ENCODE measurements at places on chromosomes 6 and 20.

DNA sequence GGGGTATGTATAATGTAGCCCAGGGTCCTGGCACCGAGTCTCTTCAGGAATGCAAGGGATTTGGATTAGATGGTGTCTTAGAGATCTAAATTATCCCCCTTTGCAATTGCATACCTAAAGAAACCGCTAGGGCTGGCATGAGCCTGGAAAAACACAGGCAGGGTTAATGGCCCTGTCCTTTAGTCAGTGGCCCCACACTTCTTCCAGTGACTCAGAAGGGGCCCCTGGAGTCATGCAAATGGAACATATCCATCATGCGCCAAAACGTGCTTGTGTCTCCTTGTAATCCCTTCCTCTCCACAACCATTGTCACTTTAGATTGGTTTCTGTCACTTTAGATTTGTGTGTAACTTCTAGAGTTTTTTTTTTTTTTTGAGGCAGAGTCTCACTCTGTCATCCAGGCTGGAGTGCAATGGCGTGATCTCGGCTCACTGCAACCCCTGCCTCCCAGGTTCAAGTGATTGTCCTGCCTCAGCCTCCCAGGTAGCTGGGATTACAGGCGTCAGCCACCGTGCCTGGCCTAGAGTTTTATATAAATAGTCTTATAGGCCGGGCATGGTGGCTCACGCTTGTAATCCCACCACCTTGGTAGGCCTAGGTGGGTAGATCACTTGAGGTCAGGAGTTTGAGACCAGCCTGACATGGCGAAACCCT lies 8.7 kb upstream of the MYBL2 start:
- DNase-seq: peak; percentile 74

- DNase-seq: peak; percentile 45
These were observed 17.5 kb upstream of the ZSCAN9 start for GRCh38 chr6:28207510-28208110.

DNA sequence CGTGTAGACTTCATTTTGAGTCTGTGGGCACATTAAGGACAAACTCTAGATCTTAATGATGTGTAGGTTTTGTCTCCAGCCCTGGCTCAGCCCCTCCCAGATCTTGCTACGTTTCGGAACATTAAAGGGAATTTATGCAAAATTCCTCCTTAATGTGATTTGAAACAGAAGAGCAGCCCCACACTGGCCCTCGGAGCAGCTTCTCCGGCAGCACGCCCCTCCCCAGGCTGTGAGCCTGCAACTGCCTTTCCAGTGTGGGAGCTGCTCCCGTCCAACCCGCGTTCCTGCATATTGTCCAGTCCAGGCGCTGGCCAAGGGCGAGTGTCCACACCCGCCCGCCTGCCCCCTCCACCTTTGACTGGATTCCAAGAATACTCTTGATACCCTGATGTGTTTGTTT lies 257.2 kb downstream of the TAF4 start:
- DNase-seq: no peak

- peak; percentile 48 for DNase-seq
These were observed 35.3 kb downstream of the EFCAB8 start for GRCh38 chr20:32894026-32894483.

- DNase-seq: no peak
These were observed 7.8 kb upstream of the NEU1 start for GRCh38 chr6:31870385-31870921.

DNA sequence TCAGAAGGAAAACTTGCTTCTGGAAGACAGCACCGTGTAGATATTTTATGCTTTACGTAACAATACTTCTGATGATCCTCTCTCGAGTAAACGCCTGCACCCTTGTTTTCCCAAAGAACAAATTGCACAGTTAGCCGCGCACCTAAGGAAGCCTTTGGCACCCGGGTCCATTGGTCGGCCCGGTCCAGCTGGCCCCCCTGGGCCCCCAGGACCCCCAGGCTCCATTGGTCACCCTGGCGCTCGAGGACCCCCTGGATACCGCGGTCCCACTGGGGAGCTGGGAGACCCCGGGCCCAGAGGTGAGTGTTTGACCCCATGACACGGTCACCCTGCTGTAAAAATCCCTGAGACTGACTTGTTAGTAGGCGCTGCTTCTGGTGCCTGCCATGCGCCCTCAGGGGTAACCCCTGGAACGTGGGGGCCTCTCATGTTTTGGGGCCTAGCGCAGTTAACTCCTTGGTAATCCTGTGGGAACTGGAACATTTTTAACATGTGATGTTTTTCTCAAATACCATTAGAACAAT lies 20.2 kb downstream of the COL9A3 start:
- DNase-seq: no peak

GRCh38 chr20:46190478-46191167 lies 72.5 kb downstream of the CD40 start:
- DNase-seq: no peak

- DNase-seq: no peak
These were observed 77.7 kb upstream of the ZNF217 start for GRCh38 chr20:53671370-53671769.

DNA sequence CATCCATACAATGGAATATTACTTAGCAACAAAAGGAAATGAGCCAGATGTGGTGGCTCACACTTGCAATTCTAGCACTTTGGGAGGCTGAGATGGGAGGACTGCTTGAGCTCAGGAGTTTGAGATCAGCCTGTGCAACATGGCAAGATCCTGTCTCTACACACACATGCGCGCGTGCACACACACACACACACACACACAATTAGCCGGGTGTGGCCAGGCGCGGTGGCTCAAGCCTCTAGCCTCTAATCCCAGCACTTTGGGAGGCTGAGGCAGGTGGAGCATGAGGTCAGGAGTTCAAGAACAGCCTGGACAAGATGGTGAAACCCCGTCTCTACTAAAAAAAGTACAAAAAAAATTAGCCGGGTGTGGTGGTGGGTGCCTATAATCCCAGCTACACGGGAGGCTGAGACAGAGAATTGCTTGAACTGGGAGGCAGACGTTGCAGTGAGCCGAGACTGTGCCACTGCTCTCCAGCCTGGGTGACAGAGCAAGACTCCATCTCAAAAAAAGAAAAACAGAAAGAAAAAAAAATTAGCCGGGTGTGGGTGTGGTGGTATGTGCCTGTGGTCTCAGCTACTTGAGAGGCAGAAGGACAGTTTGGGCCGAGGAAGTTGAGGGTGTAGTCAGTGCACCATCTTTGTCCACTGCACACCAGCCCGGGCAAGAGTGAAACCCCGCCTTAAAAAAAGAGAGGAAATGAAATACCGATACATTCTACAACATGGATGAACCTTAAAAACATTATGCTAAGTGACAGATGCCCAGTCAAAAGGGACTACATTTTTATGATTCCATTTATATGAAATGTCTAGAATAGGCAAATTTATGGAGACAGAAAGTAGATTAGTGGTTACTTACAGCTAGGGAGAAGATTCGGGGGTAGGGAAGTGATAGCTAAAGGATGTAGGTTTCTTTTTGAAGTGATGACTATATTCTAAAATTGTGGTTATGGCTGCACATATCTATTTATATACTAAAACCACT lies 52.5 kb downstream of the RBL1 start:
- DNase-seq: no peak

DNA sequence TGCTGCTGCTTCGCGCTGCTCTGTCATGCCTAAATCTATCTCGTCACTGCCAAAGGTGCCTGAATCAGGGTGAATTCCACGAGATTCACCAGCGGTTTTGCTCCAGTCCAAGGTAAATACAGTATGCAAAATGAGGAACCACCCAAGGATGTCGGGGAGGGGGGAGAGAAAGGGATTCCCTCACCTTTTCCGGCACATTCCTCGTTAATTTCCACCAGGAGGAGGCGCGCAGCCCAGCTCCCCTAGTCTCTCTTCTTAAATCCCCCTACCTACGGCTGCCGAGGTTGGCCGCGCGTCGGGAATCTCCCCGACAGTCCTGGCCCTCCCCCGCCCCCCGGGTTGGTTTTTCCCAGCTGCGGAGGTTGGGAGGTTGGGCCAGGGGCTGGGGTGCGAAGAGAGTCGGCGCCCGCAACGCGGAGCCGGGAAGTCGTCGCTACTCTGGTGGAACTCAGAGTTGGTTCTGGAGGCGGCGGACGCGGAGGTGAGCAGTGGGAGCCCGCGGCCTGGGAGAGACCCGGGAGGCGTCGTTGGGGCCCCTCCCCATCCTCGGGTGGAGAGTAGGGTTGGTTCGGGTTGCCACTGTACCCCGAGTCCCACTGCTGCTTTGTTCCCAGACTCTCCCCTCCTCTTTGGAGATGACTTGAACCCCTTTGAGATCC lies at the start of gene TPBG:
Gene TPBG, plus strand, starts transcription at position 390 of the 659 bp plus-strand sequence. CDS start 1,145 bp downstream, outside the sequence.
- DNase-seq: peak; percentile 44

- DNase-seq: no peak
These were observed 66.1 kb downstream of the SULF2 start for GRCh38 chr20:47719211-47719610.

GRCh38 chr6:151060766-151061531 lies 178.8 kb upstream of the AKAP12 start:
- DNase-seq: no peak

DNA sequence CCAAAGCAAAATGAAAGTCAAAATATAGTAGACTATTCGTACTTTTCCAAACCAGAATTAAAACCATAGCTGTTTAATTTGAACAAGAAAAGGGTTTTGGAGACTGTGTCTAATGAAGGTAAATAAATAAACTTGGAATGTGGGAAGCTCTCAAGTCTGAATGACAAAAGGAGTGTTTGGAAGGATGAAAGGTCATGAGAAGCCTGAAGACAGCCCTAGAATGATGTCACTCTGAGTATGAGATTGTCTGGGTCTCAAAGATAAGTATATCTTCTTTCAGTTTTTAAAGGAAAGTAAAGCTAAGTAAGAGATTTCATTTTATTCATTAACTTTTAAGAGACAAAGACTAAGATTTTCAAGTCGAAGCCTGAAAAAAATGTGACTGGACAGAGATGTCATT lies 72.9 kb downstream of the RFX6 start:
- DNase-seq: no peak

DNA sequence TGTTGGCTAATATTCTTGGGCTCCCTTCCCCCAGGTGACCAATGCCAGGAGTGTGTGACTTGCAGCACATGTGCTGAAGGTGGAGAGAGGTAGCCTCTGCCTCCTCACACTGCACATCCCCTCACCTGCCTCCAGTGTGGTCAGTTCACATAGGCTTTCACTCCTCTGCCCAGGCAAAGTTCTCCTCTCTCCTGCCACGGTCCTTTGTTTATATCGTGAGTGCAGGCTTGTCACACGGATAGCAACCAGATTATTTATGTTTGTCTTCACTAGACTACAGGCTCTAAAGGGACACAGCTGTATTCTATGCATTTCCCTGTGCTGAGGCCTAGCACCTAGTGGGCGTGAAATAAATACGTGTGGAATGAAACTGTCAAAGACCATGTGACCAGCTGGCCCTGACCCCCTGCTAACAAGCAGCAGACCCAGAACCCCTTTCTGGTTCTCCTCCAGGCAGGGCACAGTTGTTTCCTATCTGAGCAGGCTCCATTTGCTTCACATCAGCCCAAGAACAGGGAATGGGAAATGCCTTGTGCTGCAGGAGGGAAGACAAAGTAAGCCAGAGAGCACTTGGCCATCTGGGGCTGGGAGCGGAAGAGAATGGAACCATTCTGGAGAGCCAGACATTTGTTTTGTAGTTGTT lies 42.3 kb downstream of the UNC5CL start:
- no peak for DNase-seq

DNA sequence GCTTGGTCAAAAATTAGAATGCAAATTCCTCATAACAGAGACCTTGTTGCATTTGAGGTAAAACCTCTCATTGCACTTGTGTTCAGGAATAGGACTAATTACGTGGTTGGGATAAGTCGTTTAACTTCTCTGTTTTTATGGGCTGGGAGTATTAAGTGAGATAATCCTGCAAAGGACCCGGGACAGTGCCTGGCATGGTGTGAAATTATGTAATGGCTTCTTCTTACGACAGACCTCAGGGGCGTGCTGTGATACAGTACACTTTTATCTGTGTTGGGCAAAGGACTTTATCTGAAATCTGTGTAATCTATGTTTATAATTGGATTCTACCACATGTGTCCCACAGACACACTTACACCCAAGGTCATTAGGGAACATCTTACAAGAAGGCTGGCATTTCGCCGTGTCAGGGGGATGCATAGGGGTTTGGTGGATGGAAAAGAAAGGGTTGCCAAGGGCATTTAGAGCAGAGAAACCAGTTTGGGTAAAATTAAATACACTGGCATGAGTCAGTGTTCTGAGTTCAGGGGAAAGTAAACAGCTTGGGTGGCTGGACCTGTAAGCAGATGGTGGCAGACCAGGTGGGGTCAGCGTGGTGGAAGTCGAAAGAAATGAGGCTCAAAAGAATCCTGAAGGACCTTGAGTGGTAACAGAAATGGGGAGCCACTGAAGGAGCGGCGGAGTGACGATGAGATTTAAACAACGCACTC lies 17.2 kb upstream of the RTF2 start:
- no peak for DNase-seq

GRCh38 chr6:144769142-144769541 lies 484.0 kb downstream of the UTRN start:
- no peak for DNase-seq

GRCh38 chr6:20669571-20670314 lies 135.5 kb downstream of the CDKAL1 start:
- no peak for DNase-seq

DNA sequence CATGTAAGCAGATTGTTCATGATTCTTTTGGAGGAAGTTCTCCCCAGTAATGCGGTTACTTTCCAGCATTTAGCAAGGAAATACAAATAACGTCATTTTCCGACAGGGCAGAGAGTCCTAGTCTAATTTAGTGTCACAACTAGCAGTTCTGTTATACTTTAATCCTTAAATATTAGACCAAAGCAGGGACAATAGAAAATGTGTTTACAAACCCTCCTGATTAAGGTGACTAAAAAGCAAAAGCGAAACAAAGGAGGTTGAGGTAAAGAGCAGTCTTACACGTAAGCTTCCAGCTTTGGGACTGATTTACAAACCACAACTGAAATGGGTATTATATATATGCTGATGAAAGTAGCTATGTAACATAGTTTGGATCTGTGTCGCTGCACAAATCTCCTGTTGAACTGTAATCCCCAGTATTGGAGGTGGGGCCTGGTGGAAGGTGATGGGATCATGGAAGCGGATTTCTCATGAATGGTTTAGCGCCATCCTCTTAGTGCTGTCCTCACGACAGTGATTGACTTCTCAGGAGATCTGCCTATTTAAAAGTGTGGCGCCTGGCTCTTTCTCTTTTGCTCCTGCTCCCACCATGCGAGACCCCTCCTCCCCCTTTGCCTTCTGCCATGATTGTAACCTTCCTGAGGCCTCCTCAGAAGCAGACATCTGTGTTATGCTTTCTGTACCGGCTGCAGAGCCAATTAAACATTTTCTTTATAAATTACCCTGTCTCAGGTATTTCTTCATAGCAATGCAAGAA lies 81.9 kb downstream of the PLCB1 start:
- DNase-seq: no peak

DNA sequence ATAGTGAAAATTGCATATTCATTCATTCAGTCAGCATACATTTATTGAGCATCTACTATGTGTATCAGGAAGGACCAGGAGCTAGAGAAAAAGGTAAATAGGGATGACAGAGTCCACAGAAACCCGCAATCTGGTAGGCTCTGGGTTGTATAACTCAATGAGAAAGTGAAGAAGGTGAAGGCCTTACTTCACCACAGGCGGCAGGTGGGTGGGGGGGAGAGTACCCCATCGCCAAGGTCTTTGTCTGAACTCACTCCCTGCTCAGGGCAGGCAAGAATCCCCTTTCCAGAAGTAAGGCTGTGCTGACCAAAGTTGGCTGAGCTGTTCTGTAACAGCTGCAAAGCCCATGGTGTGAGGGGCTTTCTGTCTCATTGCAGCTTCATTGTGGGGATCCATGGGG lies 81.3 kb downstream of the CDH26 start:
- DNase-seq: no peak

- DNase-seq: no peak
These were observed 4.8 kb downstream of the DPPA5 start for GRCh38 chr6:73349311-73349710.

- no peak for DNase-seq
These were observed 128.7 kb upstream of the MLIP start for GRCh38 chr6:53982366-53983050.

Data from HTR-8/SVneo (cell line).